ENCODE measurements at places on chromosomes 3 and 15.

DNA sequence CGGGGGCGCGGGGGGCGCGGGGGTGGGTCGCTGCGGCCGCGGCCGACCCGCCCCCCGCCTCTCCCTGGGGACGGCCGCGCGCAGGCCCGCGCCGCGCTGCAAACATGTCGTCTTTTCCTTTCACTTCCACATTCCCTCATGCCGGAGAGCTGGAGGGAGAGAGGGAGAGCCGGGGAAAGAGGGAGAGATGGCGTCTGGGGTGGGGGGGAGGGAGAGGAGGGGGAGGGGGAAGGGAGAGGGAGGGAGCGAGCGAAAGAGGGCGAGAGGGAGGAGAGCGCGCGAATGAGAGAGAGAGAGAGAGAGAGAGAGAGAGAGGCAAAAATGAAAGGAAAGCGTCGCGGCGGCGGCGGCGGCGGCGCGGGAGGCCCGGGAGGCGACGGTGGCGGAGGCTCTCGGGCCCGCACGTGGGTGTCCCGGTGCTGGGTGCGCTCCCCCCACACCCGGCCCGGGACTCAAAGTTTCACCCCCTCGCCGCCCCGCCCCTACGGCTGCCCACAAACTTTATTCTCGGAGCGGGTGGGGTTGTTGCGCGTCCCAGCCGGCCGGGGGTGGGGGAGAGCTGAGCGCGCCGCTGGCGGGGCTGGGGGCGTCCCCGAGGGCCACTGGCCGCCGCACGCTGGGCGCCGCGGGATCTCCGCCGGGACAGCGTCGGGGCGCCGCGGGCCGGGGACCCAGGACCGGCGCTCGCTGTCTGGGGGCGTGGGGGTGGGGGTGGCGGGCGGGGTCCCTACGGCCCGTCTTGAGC is 731 bp downstream of the ZNF710 start:
- peak; percentile 18 for DNase-seq

DNA sequence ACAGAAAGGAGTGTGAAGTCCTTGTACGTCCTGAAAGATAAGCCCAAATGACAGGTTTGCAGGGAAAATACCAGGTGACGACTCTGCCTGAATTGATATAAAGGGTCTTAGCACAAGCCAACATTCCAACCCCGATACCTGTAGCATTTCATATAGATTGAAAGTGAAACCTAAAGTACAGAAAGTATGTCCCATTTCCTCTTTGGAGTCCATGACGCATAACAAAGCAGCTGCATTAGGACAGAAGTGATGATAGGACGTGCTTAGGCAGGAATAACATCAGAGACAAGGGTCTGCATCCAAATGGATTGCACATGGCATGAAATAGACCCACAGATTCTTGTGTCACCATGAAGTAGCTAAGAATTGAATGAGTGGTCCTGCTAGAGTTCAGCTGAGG is 187.0 kb upstream of the ROBO1 start:
- no peak for DNase-seq

DNA sequence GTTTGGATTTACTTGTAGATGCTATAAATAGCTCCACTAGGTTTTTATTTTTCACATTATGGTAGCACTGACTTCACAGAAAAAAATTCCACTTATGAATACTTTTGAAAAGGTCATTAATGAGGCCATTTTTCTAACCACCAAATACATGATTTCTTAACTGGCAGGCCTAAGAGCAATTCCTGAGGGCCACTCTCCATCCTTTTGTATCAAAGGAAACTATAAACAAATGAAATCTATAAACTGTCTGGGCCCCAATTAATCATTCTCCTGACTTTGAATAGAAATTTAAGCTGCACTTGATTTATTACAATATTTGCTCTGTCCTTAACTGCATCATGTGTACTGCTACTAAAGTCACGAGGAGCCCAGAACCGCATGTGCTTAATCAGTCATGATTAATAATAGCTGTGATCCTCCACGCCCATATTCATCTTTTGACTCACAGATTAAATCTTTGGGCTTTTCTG is 25.1 kb upstream of the MTMR10 start:
- DNase-seq: peak; percentile 87

GRCh38 chr3:133882986-133883586 is 12.6 kb downstream of the RAB6B start:
- no peak for DNase-seq

DNA sequence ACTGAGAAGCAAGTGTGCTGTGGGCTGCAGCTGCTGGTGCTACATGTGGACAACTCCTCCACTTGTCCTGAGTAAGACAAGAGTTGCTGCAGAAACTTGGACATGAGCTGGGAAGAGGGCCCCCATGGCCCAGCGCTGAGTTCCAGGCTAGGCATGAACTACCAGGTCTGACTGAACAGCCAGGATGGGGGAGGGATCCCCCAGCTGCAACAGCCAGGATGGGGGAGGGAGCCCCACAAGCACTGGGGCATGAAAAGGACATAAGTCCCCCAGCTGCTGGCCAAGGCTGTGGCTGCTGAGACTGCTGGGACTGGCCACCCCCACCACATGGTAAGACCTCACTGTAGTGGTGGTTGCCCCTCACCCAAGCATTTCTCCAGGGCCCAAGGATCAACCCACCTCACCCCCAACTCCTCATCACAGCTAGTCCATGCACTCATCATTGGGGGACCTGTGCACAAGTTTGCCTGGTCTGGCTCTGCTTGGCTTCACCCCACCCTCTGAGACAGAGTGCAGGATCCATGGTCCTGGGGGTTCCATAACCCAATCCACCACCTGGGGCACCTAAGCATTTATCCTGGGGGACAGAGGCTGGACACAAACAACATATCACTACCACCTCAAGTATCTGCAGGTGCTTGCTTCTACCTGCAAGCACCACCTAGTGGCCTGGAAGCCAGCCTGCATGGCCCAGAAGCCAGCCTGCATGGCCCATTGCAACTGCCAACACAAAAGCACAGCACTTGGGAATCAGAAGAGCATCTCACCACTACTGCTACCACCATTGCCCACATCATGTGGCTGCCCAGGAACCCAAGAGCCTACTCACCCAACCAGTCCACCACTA is 84.5 kb upstream of the STT3B start:
- DNase-seq: no peak

GRCh38 chr3:186825872-186826409 is 16.6 kb upstream of the ADIPOQ start:
- DNase-seq: no peak

DNA sequence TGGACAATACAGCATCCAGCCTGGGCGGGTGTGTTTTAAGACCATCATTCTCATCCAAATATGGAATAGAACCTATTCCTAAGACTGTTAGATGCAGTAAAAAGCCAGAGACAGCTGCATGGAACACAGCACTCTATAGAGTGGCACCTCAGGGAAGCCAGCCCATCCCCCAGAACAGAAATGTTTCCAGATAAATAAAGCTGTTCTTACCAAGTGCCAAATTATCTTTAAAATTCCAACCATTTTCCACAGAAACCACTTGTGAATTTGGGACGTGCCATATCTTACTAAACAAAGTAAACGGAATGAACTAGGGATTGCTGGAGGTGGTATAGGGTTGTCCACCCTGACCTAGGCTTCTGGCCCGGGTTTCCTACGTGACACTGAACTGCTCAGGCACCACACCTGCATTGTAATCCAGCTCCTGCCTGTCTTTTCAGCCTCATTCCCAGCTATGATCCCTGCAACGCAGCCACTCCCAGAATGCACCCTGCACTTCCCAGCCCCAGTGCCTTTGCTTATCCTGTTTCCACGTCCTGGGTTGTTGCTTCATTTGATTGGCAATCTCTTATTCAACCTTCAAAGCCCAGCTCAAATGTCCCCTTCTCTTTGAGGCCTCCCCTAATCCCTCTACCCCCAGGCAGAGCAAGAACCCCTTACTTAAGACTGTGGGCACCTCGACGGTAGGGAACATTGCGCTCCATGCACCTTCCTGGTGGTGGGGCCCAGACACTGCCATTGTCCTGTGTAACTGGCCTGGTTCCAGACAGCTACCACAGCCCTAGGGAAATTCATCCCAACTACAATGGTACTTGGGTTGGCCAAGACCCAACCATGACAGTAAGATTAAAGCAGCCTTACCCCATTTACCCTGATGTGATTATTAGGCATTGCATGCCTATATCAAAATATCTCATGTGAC is 100.2 kb downstream of the IQSEC1 start:
- no peak for DNase-seq

DNA sequence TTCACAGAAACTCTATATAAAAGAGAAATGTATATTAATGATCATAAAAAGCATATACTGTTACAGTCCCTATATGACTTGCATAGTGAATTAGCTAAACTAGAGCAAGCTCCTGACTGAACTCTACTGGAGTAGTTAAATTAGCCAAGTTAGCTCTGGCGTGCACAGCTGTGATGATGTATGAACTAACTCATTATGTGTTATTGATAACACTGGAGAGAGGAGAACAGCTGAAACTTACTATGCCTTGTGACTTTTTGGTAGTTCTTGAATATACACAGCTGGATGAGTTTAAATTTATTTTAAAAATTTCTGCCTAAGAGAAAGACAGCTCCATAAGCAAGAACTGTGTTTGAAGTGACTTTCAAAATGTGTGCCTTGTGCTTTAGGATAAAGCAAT is 8.1 kb downstream of the TIPARP start:
- DNase-seq: no peak

DNA sequence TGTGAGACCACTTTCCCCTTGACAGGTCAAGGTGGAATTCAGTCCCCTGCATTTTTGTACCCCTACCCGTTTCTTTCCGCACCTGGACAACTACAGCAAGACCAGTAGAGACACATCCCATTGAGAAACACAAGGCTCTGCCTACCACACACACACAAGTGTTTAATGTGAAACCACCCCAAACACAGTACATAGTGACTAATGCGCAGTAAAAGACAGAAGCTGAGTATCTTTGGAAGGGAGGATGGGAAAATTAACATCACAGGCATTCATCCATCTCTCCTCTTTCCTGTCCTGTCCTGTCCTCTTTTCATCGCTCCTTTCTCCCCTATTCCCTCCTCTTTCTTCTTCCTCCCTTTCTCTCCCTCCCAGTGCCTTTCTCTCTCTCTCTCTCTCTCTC is 64.8 kb downstream of the SCN11A start:
- no peak for DNase-seq

- DNase-seq: no peak
These were observed 45.9 kb downstream of the CMSS1 start for GRCh38 chr3:99863588-99863987.

DNA sequence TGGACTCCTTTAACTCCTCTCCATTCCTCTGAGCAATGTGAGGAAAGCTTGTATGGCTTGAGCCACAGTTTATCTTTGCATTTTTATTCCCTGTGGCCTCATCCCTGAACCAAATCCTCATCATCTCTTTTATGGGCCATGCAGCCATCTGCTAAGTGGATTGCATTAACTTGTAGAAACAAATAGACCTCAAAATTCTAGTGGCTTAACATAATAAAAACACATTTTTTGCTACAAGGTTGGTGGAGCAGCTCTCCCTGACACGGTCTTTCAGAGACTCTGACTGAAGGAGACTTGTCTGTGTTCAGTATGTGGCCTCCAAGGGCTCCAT is 135.3 kb downstream of the RPL22L1 start:
- no peak for DNase-seq

DNA sequence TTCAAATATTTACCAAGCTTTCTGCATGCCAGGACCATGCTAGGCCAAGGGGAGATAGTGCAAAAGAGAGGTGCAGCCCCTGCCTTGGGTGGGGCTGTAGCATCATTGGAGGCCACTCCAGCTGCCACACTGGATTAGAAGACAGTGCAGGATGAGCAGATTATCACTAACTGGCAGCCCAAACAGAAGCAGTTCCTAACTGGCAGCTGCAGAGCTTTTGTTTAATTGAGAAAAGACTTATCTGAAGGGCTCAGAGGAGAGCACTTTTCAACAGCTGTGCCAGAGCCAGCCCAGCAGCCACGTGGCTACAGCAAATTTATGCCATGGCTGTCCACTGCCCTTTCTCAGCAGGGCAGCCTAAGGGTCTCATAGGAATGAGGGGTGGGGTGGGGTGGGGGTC is 13.5 kb upstream of the ACSBG1 start:
- no peak for DNase-seq

DNA sequence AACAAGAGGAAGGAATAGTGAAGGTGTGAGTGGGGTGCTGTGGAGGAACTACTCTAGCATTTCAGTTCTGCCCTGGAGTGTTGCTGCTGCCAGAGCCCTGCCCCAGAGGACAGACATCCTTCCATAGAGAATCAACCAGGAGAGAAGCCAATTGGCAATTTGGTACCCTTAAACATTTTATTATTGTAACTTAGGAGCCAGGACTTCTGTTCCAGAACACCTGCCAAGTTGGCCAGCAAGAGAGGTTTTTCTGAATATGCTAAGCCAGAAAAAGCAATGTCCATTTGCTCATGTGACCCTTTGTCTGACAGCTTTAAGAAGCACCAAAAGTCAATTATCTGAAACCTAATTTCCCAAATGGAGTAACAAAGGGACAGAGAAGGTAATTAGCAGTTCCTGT is 264.9 kb downstream of the MEX3B start:
- no peak for DNase-seq

- DNase-seq: no peak
These were observed 37.6 kb downstream of the ADAMTS9 start for GRCh38 chr3:64650096-64650622.

DNA sequence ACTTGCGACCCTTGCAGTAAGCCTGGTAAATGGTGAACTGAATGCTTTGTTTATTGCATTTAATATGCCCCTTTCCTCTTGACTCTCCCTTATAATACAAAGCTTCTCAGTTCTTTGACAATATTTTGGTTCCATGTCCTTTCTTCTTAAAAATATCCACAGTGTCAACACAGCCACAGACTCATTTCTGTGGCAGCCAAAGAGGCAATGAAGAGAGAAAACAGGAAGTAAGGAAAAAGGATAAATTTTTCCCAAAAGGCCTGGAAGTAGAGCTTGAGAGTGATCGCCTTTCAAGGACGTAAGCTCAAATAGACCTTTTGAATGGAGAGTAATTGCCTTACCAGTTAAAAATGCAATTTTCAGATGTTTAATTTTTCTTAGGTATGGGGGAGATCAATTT is 59.4 kb downstream of the PEX5L start:
- peak; percentile 36 for DNase-seq

GRCh38 chr3:127210654-127210943 is 17.7 kb downstream of the PRR23E start:
- no peak for DNase-seq

DNA sequence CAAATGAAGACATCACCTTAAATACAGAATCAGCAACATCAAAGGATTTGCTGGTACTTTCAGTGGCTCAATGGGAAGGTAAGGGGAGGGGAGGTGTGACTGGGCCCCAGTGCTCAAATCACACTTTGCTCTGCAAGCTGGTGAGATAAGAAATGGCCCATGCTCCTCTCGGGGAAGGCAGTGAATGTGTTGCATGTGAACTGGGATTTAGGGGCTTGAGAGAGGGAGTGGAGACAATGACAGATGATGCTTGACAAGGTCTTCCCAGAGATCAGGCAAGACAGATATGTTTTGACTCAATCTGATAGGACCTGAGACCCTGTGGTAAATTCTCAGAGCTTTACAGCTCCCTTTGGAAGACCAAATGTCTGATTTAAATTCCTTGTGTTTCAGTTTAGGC is 233.0 kb upstream of the PROK2 start:
- DNase-seq: no peak

DNA sequence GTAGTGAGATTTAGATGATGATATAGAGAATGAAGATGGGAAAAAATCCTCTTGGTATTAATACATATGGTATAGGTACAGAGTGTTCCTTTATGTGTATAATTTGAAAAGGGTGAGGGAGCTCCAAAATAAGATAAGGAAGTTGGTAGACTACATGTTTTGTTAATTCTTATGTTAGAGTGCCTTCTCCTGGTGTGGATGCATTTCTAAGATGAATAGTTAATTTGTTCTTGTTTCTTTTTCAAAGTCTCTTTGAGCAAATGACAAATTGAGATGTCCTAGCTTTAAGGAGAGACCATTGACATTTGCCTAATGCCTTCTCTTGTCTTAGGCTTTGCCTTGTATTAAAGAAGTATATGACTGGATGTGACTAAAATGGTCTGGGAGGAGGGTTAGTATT is 34.1 kb downstream of the AKAP13 start:
- no peak for DNase-seq

All from foreskin melanocyte (primary cell).